Aorta (tissue), 5 donors: ENCODE measurements at places on chromosomes 7 and 10. TPM values are rescaled to one million over a fixed set of nuclear protein-coding genes. Genes with fewer than 3 reads are reported as not detected.

TMEM229A gene
- not detected for total RNA-seq

DNA sequence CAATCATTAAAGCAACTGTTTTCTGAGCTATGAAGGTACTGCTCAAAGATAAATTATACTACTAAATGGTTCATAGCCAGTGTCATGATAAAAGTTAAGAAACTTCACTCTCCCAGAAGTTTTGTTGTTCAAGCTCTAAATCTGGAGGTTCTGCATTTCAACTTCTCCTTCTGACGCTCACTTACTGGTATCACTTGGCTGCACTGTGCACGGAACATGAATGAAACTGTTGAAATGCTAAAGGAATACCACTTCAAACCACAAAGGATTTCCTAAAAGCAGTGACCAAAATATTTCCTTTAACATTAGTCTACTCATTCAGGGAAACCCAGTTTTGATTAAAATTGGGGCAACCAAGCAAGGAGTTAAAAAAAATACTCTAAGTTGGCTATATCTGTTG, 93.6 kb downstream of the UBE2H start:
- H3K4me3 ChIP-seq = no peak overlapping the region
- no peak for DNase-seq
- H3K27me3 ChIP-seq = no peaks in the 10 kb centered on the region
- peak overlapping the region; percentile 49 for H3K27ac ChIP-seq
- H3K4me1 ChIP-seq = peaks cover 14% of the 10 kb centered on the region

DNA sequence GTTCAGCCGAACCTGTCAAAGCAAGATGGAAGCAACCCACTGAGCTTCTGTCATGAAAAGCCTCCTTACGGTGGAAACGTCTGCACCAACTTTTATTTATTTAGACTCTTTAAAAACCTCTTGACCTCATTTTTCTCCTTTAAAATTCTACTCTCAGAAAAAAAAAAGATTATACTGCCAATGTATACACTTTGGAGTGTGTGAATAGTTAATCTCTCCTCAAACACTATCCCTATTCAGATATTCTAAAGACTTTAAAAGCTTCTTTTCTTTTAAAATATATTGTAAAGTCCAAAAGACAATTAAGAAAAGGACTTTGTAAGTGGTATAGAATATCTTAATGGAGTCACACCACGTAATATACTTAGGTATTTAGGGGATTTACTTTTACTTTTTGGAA, 335.2 kb upstream of the SEMA3D start:
- no peaks in the 10 kb centered on the region for H3K27me3 ChIP-seq
- H3K27ac ChIP-seq = no peak overlapping the region
- no peak overlapping the region for H3K4me3 ChIP-seq
- H3K36me3 ChIP-seq = no peaks in the 10 kb centered on the region
- no peak for DNase-seq

GRCh38 chr10:6197321-6197720, 5.4 kb upstream of the PFKFB3 start:
- H3K27me3 ChIP-seq = no peaks in the 10 kb centered on the region
- H3K4me1 ChIP-seq = peaks cover 4% of the 10 kb centered on the region

DNA sequence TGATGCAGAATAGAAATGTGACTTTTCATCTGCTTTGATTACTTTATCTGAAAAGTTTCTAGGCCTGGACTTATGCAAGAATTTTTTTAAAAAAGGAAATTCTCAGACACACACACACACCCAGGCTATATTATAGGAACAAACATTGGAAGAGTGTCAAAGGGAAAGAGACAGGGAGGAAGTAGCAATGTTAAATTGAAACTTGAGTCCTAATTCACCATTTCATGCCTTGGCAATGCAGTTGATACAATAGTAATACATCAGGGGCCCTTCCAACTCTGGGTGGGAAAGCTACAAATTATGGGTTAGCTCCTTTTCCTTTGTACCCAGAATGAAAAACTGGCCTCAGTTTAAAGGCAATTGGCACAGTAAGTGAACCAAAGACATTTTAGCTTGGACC, 258.0 kb upstream of the LYZL1 start:
- H3K27me3 ChIP-seq = no peaks in the 10 kb centered on the region
- no peaks in the 10 kb centered on the region for H3K4me1 ChIP-seq
- no peak overlapping the region for H3K4me3 ChIP-seq
- H3K27ac ChIP-seq = no peak overlapping the region
- DNase-seq = no peak
